Activated T-helper 17 cell treated with anti-CD3 and anti-CD28 coated beads, Interleukin-2, amount 50 U/mL, for 72 hours (primary cell): ENCODE measurements at places on chromosomes 16 and 17. TPM values are rescaled to one million over a fixed set of nuclear protein-coding genes. Genes with fewer than 3 reads are reported as not detected.

DNA sequence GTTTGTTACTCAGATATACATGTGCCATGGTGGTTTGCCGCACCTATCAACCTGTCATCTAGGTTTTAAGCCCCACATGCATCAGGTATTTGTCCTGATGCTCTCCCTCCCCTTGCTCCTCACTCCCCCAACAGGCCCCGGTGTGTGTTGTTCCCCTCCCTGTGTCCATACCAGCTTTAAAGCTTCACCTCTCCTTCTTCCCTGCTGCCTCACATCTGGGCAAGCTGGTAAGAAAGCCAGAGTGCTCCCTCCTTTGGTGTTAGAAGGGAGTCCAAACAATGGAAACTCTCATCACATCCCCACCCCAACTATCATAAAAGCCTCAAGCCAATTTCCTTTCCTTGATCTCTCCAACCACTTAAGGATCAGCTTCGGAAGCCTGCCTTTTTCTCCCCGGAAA lies 1115.6 kb upstream of the GOT2 start:
- no peak for ATAC-seq

DNA sequence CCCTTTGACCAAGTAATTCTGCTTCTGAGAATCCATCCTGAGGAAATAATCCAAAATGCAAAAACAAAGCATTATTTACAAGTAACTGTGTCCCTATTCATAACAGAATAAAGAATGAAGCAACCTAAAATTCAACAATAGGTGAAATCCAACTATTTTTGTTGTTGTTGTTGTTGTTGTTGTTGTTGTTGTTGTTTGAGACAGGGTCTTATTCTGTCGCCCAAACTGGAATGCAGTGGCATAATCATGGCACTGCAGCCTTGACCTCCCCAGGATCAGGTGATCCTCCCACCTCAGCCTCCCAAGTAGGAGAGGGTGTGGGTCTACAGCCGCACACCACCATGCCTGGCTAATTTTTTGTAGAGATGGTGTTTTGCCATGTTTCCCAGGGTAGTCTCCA lies 75.9 kb upstream of the MTMR4 start:
- ATAC-seq, result no peak

DNA sequence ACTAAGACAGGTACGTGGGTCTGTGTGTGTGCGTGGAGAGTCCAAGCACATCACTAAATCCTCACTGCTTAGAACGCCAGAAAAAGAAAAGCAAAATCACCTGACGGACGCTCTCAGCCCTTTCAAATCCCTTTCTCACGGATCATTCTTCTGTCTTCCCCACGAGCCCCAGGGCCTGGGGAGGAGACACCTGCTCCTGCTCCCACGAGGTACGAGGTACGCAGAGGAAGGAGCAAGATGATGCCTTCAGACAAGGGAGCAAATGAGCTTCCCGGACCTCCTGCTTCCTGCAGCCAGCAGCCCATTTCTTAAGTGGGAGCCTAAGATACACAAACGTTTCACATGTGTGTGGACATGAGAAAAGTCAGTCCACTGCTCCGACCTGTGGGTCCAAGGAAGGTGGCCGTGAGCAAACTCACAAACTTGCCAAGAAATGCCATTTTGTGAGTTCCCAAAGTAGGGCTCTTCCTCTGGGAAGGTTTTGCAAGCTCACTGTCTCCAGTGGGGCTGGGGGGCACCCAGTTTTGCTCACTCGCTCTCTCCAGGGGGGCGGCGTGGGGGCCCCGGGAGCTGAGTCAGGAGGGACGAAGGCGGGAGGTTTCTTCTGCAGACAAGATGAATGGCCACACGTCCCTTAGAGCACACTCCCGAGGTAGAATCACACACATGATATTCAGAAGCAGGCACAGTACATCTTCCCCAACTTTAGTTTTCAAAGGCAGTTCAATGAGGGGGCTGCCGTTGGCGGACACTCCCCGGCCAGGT lies 68.1 kb downstream of the MRM3 start:
- no peak for ATAC-seq

DNA sequence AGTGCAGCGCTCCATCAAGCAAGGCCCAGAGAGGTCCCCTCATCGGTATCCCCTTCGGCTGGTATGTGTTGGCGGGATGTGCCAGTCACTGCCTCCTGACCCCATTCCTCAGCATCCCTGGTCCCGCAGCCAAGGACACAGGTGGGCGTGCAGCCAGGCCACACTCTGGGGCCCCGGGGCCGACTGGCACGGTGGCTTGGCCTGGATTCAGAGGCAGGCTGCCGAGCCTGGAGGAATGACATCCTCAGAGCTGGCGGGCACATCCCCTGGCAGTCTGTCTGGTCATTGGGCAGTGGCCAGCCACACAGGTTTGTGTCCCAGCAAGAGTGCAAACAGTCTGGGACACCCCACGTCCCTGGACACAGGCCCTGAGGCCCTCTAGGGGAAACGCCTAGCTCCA lies 111.1 kb downstream of the SDK2 start:
- no peak for ATAC-seq

GRCh38 chr17:80220736-80221215 lies 549 bp downstream of the SLC26A11 start:
- ATAC-seq, result no peak

DNA sequence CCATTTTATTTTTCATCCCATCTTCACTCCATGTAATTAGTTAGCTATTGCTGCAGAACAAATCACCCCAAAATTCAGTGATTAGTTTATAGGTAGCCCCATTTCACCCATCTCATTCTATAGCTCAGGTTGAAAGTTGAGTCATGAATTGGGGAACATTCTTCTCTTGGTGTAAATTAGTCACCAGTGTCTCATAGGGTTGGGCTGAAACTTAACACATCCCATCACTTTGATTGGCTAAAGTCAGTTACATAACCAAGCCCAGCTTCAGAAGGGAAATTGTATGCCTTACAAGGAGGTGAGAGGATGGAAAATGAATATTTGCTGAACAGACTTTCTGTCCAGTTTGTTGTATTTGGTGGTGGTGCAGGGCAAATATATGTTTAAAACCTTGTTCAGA lies 477.5 kb downstream of the WWOX start:
- peak; percentile 95 for ATAC-seq

DNA sequence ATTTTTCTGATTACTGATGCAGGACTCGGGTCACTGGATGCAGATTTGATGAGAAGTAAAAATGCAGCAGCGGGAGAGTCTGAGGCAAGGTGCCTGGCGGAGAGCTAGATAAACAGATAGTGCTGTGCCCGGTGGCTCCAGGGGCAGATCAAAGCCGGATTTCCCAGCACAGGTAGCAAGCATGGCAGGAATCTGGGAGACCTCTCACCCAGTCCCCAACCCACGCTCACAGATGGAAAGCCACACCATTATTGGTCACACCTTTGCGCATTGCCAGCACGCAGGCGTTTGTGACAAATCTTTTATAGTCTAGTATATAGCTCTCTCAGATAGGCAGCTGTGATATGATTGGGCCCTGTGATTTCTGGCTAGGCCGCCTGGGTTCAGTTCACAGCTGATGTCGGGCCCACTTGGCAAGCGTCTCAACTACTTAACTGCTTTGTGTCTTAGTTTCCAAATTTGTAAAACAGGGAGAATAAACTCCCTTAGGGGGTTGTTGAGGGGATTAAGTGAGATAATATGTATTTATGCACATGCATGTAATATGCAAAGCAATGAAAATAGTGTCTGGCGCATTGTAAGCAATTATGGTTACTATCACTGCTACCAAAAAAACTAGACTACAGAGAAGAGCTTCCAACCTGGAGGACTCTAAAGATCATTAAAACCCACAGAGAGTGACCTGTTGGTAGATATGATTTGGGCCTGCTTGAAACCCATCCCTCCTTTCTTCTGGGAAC lies 42.0 kb upstream of the NFAT5 start:
- no peak for ATAC-seq

GRCh38 chr17:31534223-31534888 lies 142.9 kb downstream of the RAB11FIP4 start:
- no peak for ATAC-seq

DNA sequence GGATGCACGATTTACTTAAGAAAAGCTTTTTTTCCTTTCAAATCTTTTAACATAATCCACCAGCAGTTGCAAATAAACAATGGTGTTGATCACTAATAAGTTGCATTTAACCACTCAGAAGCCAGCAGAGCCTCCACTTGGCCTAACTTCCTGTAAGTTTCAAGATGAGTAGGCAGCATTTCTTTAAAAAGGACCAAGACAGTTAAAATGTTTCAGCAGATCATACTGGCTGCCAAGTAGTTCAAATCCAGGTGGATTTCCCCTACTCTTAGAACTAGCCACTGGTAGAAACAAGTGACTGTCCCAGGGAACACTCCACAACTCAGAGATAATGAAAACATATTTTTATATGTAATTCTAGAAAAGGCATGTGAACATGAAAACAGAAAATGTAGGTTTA lies 17.0 kb upstream of the RFFL start:
- peak; percentile 61 for ATAC-seq

GRCh38 chr17:50055055-50055425 lies 870 bp upstream of the ITGA3 start:
- ATAC-seq, result no peak

DNA sequence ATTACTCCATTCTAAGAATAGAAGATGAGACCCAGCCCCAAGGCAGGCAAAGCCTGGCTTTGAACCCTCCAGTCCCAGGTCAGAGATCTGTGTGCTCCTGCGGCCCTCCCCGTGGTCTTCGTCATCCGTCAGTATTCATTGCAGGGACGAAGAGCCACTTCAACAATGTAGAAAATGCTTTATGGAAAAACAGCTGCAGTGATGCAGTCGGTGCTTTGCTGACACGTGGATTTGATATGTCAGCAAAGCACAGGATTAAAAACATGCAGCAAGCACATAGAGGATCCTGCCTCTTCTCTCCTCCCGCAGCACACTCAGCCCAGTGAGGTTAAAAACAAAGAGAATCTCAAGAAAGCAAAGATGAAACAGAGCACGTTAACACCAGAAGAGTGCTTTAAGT lies 117.1 kb upstream of the AXIN2 start:
- ATAC-seq, result no peak

DNA sequence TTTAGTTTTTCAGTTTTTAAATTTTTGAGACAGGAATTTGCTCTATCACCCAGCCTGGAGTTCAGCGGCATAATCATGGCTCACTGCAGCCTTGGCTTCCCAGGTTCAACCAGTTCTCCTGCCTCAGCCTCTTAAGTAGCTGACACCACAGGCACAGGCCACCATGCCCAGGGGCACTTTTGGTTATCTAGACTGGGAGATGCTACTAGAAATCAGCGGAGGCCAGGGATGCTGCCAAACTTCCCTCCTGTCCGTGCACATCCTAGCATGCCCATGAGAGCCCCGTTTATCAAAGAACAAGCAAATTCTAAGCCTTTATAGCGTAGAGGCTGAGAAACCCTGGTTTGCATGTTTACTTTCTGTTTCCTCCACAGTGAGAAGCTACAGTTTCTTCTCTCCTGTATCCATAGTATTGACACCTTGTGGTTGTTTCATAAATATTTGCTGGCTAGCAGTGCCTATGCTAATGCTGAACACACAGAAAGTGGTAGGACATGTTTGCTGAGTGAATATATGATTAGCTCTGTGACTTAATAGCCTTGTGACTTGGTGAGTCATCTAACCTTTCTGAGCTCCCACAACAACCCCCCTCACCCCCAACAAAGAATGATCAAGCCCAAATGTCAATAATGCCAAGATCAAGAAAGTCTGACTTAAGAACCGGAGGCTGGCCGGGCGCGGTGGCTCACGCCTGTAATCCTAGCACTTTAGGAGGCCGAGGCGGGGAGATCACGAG lies 39.2 kb upstream of the MAF start:
- peak; percentile 81 for ATAC-seq

- ATAC-seq, result no peak
These were observed 29.7 kb downstream of the TRPV3 start for GRCh38 chr17:3527896-3528295.

- ATAC-seq, result no peak
These were observed 3.6 kb downstream of the CLUH start for GRCh38 chr17:2707721-2708584.

- peak; percentile 9 for ATAC-seq
These were observed 721 bp upstream of the BEAN1 start for GRCh38 chr16:66426112-66427035.

DNA sequence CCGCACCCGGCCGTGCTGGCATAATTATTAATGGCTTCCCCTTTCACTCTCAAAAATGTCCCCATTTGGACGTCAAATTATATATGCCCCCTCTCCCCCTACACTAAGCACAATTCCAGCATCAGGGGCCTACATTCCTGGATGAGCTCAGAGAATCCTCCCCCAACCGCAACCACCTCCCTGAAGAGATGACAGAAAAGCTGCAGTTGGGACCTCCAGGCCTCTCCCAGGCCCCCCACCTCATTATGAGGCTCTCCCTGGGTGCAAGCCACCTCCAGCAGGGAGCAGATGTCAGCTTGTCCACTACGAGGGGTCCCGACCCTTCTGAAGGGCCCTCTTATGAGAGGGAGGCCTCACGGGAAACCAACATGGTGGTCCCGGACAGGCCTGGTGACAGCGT lies 18.5 kb upstream of the NCBP3 start:
- no peak for ATAC-seq

GRCh38 chr17:31002047-31002446 lies 31.2 kb downstream of the RNF135 start:
- ATAC-seq, result no peak

DNA sequence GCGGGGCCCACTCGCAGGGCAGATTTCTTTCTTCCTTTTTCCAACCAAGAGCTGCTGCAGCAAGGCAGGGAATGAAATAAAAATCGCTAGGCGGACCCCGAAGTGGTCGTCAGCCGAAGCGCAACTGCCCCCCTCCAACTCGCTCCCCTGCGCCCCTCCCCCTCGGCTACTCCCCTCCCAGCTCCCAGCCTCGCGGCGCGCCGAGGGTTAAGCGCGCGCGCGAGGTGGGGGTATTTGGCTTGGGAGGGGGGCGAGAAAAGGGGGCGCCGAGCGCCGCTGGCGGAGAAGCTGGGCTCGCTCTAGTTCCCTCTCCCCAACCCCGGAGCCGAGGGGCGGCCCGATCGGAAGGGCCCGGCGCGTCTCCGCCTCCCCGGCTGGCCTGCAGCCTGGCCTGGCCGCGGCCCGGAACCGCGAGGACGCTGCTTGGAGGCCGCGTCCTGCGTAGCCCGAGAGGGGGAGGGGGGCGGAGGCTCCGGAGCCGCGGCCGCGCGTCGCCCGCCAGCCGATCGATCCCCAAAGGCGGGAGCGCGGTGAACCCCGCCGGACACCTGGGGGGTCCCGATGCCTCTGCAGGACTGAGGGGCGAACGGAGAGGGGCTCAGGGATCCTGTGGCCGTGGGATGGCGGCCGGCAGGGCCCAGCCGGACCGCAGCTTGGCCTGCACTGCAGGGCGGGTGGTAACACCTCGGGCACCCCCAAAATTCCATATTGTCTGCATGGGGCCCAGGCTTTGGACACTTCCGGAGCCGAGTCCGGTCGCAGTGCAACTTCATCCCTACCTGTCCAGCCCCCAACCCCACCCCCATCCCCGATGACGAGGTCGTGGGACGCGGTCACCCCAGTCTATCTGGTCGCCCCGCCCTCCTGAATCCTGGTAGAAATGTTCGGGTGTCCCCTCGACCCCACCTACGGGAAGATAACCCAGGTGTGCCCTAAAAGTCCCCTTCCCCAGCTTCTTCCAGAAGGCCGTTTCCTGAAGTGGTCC lies 4.9 kb upstream of the CBX4 start:
- no peak for ATAC-seq

- peak; percentile 79 for ATAC-seq
These were observed 7.0 kb upstream of the C1QTNF8 start for GRCh38 chr16:1102921-1103635.

GRCh38 chr16:85687651-85688471 lies 893 bp downstream of the GINS2 start:
- no peak for ATAC-seq

The OR1F1 gene
- 0.37 TPM for total RNA-seq

The PSMC3IP gene
- 25.9 TPM for total RNA-seq

The TADA2A gene
- 36.7 TPM for total RNA-seq

The CCDC154 gene
- 3.7 TPM for total RNA-seq

The RHBDL1 gene
- 5.4 TPM for total RNA-seq

The CMTM1 gene
- total RNA-seq, result 15.9 TPM

The SMIM36 gene
- total RNA-seq, result not detected

The WFDC1 gene
- total RNA-seq, result 0.90 TPM

The KRT9 gene
- total RNA-seq, result not detected

The SSTR5 gene
- not detected for total RNA-seq

The HOXB1 gene
- total RNA-seq, result not detected
